ENCODE measurements at places on chromosomes 1 and 21.

GRCh38 chr1:12359359-12360133 is 129.7 kb downstream of the VPS13D start:
- DNase-seq, result no peak

DNA sequence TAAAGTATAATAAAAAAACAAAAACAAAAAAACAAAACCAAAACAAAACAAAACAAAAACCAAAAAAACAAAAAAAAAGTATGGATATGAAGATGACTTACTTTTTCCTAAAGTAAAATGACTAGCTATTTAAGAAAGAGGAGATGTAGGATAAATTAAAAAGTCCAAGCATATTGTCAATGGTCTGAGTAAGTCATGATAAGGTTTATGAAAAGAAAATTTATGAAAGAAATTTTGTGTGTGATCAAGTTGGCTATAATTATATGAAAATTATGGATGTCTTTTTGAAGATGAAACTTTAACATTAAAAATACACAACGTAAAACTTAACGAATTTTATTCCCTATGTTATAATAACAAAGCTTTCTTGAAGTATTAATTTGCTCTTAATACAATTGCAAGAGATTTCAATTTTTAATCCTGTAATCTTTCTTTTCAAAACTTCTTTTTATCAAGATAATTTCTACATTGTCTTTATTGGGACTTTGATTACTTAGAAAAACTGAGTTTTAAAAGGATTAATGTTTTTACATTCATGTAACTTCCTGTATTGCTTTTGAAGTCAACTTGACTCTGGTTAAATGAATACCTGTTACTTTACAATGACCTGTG is 200.9 kb upstream of the IVNS1ABP start:
- DNase-seq, result no peak

- DNase-seq, result no peak
These were observed 306.6 kb downstream of the PCP4 start for GRCh38 chr21:40173816-40174215.

DNA sequence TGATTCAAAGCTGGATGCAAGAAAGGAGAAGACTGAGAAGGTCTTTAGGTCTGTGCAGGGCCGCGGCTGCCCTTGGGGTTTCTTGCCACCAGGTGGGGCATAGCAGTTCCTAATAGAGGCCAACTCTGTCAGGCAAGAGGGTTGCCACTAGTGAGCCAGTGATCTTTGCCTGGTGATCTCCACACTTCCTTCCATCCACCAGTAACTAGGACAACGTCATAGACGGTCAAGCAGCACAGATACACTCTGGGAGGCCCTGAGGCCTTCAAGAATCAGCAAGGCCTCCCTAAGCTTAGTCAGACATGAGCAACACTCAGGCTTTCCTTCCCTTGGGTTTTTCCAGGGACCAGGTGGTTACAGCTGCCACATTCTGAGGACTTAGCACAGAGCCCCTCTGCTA is 32.9 kb upstream of the ATP2B4 start:
- peak; percentile 68 for DNase-seq

DNA sequence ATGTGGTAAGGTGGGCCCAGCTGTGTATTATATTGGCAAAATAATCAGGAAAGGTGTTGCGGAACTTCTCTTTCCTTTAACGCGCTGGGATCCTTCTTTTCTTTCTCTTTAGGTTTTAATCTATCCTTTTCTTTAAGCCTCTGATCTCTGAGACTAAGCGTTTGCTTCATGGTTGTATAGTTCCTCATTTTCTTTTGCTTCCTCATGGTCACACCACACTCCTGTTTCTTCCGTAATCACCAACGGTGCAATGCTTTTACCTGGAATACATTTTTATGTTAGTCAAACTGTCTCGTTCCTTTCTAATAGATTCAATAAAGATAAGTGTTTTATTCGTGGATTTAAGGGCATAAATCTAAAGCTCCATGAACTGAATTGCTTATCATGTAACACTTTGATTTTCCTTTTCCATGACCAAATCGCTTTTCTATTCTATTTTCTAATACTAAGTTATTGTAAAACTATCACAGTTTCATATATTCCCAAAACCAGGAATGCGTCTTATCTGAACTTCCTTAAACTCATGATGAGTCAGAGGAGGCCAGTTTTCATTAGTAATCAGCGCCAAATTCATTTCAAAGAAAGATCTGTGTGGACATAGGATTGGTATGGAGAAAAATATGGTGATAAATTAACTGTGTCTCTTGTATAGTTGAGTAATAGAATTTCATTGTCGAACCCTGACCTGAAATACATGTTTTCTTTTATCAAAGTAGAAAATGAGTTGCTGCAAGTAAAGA is 12.2 kb downstream of the SDCCAG8 start:
- DNase-seq, result no peak

GRCh38 chr1:210618369-210618768 is 289.7 kb downstream of the HHAT start:
- DNase-seq, result no peak

- DNase-seq, result no peak
These were observed 259.8 kb upstream of the CAMK1G start for GRCh38 chr1:209323743-209324142.

GRCh38 chr21:36613059-36613458 is 85.9 kb upstream of the SIM2 start:
- DNase-seq, result no peak

- DNase-seq, result no peak
These were observed 11.0 kb upstream of the GPR88 start for GRCh38 chr1:100526894-100527293.

GRCh38 chr1:6392809-6393399 is 663 bp downstream of the ACOT7 start:
- no peak for DNase-seq

DNA sequence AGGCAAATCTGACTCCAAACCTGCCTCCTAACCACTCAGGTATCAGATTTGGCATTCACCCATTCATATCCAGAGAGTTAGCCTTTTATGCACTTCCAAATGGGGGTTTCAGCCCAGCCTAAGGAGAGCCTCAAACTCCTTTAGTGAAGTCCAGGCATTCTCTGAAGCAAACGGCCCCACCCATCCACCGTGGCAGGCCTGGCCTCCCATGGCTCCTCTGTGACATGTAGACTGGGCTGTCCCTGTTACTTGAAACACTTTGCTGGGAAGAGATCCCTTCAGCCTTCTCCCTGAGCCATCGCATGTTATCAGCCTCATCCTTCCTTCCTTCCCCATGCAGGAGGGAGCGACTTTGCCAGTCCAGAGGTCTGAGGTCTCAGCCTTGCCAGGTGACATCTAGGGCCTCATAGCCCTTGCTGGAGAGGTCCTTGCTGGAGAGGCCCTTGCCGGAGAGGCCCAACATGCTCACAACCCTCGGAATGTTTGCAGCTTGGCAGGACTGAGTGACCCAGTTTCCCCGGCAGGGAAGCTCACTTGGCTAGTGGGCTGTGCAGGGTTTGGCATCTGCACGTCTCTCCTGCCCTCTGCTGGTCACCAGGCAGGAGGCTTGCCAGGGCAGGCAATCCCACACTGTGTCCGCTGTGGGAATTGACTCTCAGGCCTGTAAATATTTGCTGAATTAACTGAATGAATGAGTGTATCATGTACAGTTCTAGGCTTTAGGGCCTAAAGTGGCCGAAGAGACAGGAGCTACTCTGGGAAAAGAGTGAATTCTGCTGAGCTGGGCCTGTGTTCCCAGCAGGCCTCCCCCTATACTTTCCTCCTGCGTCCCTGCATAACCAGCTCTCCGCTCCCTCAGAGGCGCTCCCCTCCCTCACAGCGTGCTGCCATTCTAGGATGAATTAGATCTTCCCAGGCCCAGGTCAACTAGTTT is 26.7 kb upstream of the RBM15 start:
- peak; percentile 77 for DNase-seq

DNA sequence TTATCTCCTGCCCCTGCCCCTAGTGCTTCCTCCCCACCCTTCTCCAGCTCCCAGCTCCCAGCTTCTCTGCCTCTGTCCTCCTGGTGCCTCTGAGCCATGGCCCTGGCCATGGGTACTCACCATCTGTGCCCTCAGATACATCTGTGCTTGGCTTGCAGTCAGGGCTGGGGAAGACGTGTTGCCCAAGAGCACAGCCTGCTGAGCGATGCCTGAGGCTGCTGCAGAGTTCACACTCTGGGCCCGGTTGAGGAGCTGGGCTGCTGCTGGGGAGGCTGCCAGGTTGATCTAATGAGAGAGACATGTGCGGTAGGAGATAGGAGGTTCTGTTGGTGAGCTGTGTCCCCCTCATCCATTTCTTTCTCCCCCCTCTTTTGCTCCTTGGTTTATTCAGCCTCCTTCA is 49.4 kb upstream of the A3GALT2 start:
- DNase-seq, result no peak

- DNase-seq, result no peak
These were observed 74.0 kb upstream of the ARHGEF16 start for GRCh38 chr1:3380469-3380868.

GRCh38 chr1:11406845-11407244 is 72.1 kb upstream of the DISP3 start:
- DNase-seq, result no peak

DNA sequence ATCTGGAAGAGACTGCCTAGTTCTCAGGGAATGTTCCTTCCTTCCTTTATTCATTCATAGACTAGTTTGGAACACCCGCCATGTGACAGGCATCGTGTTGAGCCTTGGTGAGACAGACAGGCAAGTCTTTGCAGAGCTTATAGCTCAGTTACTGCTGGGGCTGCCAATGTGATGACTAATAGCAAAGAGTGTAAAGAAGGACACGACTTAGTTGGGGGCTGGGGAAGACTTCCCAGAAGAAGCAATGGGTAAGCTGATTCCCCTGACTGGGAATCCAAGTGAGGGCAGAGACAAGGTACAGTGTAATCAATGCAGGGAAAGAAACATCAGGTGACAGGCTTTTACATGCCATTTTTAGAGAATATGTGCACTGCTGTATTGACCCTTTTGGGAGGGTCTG is 51.2 kb downstream of the TENT5C start:
- DNase-seq, result no peak

DNA sequence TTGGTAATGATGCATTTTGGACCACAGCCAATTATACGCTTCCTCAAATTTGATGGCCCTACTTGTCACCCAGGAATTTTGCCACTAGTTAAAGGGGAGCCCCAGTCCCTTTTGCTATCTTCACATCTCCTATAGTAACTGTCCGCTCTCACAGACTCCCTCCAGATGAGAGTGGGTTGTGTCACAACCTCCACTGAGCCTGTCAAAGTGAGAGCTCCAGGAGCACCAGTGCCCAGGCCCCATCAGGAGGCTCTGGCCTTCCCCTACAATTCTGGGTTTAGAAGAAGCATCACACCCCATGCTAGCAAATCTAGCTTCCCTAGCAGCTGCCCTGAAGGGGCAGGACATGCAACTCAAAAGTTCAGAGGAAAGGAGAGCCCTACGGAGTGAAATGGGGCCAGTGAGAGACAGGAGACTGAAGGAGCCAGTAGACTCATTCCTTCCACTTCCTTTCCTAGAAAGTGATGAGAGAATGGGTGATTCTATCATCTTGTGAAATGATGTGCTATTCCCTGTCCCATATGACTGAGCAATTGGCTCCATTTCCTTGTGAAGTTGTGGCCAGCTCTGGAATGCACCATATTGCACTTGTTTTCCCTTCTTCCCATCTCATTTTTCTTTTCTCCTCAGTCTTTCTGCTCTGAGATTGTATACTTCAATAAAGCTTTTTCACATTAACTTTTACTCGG is 541.3 kb downstream of the DPYD start:
- no peak for DNase-seq

- no peak for DNase-seq
These were observed 2.2 kb downstream of the NAV1 start for GRCh38 chr1:201540846-201541735.

- no peak for DNase-seq
These were observed 39.1 kb downstream of the NIPAL3 start for GRCh38 chr1:24454673-24455072.

DNA sequence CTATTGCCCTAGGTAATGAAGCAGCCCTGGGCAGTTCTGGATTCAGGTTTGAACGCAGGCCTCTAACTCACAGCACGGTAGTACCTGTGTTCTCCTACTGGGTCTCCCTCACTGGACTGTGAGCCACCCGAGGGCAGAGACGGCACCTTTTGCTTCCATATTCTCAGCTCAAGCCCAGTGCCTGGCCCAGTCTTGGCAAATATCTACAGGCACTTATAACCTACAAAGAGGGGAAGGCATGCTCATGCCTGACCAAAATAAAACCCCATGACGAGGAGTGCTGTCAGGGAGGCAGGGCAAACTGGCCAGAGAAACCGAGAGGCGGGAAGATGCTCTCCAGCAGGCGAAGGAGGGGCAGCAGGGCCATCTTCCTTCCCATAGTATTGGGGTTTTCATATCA is 91.1 kb downstream of the DDX20 start:
- DNase-seq, result no peak

DNA sequence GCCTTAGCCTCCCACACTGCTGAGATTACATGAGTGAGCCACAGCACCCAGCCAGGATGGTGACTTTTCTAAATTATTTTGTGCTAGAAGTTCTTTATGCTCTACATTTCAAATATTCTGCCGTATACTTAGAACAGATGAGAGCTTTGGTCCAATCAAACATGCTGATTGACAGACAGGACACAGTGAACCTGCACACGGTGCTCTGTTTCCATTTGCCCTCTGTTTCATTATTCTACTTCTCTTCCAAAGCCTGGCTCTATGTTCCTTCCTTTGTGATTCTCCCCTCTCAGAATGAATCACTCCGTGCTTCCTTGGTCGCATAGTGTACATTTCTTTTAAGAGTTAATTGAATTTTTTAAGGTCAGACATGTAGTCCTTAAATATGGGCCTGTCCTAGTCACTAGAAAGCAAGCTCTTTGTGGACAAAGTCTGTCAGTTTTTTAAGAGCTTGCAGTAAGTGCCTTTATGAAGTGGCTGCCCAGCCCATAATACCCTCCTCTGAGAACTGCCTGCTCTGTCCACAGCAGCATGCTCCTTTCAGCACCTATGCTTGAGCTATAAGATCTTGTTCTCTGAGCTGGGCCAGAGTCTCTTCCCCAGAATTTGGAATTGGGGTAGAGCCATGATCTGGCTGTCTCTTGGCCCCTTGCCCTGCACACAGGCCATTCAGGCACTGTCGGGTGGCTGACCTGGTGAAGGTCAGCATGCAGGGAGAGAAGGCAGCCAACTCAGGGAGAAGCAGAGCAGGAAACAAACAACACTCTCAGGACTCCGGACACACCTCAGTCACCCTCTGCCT is 66.8 kb upstream of the SLC44A3 start:
- DNase-seq, result no peak

- no peak for DNase-seq
These were observed 780 bp upstream of the CROCC start for GRCh38 chr1:16920951-16921350.

- no peak for DNase-seq
These were observed 37.0 kb downstream of the CCDC185 start for GRCh38 chr1:223430236-223430635.

- no peak for DNase-seq
These were observed 55.3 kb downstream of the GIPC2 start for GRCh38 chr1:78101051-78101450.

DNA sequence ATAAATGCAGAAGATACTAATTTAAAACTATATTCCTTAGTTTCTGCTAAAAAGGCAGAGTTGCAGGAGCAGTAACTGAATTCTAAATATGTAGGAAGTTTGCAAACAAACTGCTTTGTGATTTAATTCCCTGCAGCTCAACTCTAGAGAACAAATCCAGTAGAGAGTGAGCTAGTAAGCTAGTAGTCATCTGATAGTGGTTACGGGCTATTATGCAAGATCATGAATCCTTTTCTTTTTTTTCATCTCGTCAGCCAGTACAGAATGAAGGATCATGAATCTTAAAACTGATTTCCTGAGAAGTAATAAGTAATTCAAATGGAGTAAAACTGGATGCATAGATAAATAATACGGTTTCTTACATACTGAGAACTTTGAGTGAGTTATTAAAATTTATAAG is 3.3 kb downstream of the DPH5 start:
- DNase-seq, result no peak
